ENCODE measurements at places on chromosomes 1 and 21.

GRCh38 chr1:24094554-24094953 lies 17.4 kb downstream of the MYOM3 start:
- no peak for DNase-seq

DNA sequence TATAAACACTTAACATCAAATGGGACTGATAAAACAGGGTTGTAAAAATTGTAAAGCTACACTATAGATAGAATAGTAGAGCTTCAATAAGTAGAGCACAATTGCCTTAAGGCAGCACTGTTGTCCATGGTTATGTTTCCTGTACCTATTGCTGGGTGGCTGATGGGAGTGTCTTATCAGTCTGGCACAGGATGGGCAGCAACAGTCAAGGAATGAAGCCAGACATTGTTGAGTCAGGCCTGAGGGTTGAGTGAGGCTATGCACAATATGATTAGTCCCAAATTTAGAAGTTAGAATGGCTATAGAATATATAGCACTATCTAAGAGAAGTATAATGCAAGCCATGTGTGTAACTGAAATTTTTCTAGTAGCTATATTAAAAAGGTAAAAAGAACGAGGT lies 25.0 kb upstream of the CD1D start:
- no peak for DNase-seq

DNA sequence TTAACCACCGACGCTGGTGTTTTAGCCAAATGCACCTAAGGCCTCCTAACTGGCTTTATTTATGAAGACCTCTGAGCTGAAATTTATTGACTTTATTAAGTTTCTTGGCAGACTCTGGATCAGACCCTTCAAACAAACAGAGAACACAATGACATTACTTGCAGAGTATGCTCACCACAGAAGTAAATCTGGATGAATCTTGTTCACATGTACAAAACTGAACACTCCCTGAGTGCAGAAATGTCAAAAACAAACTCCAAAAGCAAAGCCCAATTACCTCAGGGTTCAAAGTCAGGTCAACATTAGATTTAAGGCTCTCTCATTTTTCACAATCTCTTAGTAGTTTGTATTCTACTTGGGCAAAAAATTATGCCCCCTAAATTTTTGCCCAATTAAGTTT lies 218.6 kb downstream of the SLC45A1 start:
- DNase-seq, result no peak

DNA sequence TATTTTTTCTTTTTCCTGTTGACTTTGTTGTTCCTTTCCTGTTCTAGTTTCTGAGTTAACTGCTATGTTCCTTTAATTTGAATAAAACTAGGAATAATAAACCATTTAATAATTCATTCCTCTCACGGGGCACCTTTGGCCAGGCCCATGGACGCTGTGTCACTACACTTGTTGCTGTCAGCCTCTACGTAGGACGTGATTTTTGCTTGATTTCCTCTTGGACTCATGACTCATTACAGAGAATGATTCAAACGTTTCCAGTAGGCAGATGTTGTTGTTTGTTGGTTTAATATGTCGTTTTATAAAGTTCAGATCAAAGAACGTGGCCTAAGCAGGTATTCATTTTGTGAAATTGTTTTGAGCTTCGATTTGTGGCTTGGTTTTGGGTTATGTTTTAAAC lies 9.1 kb upstream of the SLC19A1 start:
- DNase-seq, result peak; percentile 67

DNA sequence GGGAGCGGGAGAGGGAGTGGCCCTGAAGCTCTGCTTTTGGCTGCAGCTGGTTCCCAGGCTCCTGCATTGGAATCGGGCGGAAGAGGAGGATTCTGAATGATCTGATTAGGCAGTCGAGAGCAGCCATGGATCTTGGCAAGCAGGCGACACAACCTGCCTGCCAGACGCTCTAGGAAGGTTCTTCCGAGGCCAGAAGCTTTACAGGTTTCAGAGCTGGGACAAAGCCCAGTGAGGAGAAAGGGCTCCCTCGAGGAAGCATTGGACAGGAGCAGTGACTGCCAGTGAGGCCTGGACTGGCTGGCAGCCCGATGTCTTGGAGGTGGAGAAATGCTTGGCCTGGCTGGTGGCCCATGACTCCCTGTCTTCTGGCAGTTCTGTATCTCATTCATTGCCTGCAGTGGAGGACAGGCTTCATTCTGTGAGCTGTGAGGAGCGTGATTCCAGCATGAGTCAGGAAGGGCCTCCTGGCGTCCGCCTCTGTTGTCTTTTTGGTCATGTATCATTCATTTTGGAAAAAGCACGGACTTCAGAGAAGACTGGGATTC lies 132.7 kb upstream of the IPO9 start:
- DNase-seq, result peak; percentile 87

DNA sequence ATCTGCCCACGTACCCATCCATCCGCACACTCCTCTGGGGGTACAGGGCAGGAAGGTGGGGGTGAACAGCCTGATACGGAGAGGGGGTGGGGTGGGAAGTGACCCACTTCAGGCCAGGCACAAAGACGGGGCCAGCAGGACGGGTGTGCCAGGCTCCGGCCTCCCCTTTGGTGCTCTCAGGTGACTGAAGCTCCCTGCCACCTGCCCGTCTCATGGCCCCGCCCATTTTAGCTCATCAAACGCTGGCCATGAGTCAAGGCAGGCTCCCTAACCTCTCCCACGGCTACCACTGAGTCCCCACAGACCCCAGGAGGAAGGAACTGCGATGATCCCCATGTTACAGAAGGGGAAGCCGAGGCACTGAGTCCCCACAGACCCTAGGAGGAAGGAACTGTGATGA lies 109.6 kb downstream of the CRYAA start:
- no peak for DNase-seq

DNA sequence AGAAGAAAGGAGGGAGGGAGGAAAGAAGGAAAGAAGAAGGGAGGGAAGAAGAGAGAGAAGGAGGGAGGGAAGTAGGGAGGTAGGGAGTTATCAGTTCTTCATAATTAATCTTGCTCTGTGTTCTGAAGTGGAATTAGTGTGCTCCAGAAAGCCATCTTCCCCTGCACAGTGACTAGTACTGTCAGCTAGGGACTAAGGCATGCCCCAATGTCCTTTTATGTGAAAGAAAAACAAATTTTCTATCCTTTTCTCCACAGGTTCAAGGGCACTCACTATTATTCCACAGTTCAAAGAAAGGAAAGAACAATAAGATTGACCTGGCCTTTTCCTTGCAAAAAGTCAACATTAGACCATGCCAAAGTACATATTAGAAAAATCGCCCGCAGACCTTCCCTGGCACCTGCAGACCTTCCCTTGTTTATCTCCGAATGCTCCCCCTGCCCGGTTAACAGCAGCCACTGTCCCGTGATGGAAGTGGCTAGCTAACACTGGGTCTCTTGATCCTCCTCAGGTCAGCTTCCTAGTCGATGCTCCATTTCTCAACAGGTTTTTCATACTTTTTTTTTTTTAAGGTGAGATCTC lies 107.2 kb upstream of the EDEM3 start:
- DNase-seq, result no peak

DNA sequence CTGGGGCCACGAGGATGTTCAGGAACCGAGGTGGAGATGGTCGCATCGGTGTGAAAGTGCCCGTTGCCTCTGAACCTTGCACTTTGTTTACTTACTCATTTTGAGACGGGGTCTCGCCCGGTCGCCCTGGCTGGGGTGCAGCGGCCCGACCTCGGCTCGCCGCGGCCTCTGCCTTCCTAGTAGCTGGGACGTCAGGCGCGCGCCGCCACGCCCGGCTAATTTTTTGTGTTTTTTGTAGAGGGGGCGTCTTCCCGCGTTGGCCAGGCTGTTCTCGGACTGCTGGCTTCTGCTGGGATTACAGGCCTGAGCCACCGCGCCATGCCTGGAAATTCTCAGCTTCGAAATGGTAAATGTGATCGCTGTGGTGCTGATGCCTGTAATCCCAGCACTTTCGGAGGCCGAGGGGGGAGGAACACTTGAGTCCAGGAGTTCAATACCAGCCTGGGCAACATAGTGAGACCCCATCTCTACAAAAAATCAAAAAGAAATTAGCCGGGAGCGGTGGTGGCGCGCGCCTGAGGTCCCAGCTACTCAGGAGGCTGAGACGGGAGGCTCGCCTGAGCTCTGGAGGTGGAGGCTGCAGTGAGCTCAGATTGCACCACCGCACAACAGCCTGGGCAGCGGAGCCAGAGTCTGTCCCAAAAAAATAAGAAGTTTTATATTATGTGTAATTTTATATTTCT lies 684 bp upstream of the MRPL20 start:
- peak; percentile 32 for DNase-seq

- DNase-seq, result no peak
Observed at GRCh38 chr1:228867108-228867950, 132.1 kb downstream of the RHOU start.

- DNase-seq, result no peak
Observed at GRCh38 chr1:93531193-93531592, 83.3 kb downstream of the FNBP1L start.

All from myocyte (in vitro differentiated cells).